ENCODE measurements at places on chromosomes 12 and 14.

GRCh38 chr14:22656945-22657731 is 13.0 kb upstream of the OR6J1 start:
- no peak for DNase-seq

DNA sequence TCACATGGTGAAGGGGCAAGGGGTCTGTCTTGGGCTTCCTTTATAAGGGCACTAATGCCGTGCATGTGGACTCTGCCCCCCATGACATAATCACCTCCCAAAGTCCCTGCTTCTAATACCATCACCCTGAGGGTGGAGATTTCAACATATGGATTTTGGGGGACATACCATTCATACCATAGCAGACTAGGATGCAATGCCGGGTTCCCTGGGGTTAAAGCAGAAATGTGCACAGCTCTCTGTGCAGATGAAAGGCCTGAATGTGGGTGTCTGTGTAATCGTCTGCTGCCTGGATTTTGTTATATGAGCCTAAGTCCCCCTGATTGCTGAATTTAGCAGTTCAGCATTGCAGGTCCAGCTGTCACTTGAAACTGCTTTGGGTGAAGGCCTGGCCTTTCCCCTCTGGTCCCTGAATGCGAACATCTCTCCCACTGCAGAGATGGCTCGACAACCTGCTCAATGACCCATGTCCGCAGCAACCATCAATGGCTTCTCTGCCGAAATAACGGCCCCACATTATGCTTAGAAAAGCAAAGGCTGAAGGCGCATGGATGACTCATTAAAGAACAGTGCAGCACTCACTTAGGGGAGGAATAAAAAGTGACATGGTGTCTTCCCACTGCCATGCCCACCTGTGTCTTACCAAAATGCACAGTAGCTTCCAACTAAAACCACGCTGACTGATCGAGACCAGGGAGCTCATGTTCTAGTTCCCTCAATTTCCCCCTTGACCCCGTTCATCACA is 286.3 kb downstream of the DPF3 start:
- no peak for DNase-seq

GRCh38 chr12:58361056-58361455 is 419.7 kb downstream of the ATP23 start:
- DNase-seq, result no peak

- DNase-seq, result no peak
Observed at GRCh38 chr14:85482552-85482951, 47.4 kb upstream of the FLRT2 start.

GRCh38 chr14:77003960-77004710 is 24.4 kb downstream of the IRF2BPL start:
- DNase-seq, result no peak

DNA sequence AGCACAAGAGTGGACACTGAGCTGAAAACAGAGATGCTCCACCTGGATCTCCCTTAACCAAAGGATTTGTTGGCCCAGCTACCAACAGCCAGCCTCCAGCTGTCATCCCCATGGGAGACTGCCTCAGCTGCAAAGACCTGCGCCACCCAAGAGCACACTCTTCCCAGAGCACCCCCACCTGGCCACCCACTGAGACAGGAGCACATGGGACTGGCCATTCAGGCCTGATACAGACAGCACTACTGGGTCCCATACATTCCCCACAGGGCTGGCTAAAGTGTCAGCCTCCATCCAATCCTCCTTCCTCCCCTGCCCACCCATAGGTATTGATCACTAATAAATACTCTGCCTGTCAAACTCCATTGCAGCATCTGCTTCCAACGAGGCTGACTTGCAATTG is 241.5 kb downstream of the BCL11B start:
- DNase-seq, result no peak

GRCh38 chr14:99475179-99475578 is 5.5 kb downstream of the SETD3 start:
- no peak for DNase-seq

DNA sequence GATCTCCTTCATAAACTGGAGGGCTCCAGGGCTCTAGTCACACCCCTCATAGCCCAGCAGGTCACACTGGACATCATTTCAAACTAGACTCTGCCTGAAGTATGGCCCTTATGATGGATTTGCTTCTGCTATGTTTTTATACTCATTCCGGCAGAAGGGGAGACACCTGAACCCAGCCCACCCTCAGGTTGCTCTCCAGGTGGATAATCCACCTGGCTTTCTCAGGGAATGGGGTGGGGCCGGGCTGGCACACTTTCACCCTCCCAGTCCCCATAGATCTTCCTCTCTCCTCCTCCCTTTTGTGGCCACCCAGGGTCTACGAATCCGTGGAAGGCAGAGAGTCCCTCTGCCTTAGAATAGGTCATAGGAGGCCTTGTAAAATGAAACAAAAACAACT is 9.8 kb upstream of the KRT73 start:
- DNase-seq, result no peak

DNA sequence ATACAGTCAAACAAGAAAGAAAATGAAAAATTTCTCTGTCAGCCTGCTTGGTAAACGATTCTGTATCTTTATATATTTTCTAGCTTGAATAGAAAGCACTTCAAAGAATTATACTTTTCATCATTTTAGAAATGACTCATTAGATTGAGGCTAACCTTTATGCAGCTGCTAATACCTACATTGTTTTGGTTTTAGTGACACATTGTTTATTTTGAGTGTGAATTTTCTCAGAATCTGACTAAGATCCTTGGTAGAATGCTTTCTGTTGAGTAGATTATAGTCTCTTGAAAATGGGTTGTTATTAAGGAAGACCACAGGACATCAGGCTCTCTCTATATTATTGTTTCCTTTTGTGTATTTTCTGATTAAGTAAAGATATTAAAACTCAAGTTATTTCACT is at the start of gene PMCH:
PMCH (minus strand) TSS at position 45 of the 400 bp plus-strand sequence. CDS start 63 bp downstream, outside the sequence.
- DNase-seq, result no peak

DNA sequence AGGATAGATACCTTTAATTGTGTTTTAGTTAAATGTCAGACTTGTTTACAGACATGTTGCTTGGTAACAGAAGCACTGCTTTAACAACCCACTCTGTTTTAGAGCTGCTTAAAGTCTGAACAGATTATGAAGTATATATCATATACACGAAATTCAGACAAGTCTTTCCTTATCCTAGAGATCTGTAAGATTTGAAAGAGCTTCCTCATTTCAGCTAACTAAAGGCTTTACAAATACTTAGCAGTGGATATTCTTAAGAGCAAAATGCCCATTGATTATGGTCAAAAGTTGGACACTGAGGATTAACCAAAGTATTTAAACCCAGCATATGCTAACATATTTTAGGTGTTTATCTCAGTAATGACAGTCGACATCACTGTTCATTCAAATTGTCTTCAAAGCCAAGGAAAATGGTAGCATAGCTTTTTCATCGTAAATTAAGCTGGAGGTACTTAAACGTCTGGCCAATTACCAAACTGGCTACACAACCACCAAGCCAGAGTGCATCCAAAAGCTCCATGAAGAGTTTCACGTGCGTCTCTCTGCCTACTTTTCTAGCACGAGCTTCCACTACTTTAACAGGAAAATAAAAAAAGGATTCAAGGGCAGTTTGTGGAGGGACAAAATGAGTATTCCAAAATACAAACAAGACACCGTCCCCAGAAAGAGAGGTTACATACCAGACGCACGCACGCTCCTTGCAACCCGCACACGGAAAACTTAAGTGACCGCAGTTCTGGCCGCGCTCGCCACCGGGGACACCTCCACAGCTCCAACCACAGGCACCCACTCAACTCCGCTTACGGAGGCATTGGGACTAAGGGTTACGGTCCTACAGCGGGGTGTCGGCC is 565 bp downstream of the CEP83 start:
- DNase-seq, result peak; percentile 28

DNA sequence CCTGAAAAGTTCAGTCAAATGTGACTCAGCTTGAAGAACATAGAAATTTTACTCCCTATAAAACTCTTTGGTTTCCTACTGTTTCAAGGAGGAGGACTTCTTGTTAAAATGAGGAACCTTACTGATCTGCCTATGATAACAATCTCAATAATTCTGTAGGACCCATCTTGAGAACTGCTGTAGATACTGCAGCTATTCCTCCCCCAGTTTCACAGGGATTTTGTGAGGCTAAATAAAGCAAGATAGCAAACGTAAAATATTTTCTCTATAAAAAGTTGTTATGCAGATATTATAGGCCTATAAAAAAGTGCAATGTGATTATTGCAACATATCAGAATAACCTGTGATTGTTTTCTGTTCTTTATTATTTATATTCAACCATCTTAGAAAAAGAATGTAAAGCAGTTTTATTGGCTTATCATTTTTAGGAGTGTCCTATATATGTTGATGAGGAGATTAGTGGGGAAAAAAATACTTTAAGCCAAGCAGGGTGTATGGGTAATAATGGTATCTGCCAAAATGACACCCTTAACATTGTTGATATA is 12.1 kb downstream of the CLEC14A start:
- no peak for DNase-seq

DNA sequence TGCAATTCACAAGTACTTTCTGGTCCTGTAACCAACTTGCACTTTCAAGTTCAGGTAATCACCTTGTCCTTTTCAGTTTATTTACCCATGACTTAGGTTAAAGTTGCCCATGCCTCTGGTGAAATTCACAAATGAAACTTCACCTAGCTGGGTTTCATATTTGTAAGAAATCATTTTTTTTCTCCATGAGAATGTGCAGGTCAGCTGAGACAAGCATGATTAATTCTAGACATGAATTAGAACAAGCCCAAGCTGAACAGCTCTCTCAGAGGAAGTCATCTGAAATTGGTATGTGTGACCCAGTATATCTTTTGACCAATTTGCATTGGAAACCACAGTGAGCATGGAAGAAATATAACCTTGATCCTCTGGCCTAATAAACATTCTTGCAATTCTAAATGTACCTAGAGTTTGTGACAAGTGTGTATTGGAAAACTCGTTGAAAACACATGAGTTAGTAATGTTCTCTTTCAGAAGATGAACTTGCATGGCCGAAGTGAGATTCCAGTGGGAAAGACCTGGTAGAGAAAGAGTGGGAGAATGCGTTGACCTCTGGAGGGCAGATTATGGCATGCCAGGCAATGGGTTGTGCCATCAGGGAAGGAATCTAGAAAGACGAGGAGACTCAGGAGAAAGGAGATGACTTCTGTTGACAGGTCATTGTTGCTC is 486.5 kb downstream of the ZFP36L1 start:
- DNase-seq, result no peak

GRCh38 chr12:113453330-113453729 is 18.3 kb downstream of the LHX5 start:
- DNase-seq, result no peak

- DNase-seq, result no peak
Observed at GRCh38 chr12:123233505-123234308, 471 bp downstream of the MTRFR start.

GRCh38 chr14:63051301-63051700 is 6.0 kb upstream of the KCNH5 start:
- no peak for DNase-seq

DNA sequence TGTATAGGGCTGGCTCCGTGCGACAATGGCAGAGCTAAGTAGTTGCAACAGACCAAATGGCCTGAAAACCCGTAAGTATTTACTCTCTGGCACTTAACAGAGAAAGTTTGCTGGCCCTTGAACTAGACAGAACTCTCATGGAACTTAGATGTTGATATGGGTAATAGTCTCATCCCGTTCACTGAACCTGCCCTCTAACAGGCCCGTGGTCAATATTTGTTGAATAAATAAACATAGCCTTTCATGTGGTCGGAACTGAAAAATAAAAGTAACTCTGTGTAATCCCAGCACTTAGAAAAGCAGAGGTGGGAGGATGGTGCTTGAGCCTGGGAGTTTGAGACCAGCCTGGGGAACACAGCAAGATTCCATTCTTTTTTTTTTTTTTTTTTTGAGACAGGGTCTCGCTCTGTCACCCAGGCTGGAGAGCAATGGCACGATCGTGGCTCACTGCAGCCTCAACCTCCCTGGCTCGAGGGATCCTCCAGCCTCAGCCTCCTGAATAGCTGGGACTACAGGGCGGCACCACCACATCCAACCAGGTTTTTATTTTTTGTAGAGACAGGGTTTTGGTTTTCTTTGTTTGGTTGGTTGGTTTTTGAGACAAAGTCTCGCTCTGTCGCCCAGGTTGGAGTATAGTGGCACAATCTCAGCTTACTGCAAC is 29.7 kb downstream of the KDM2B start:
- DNase-seq, result no peak

GRCh38 chr12:52496590-52497071 is 3.6 kb upstream of the KRT6A start:
- DNase-seq, result no peak

GRCh38 chr14:82694820-82695219 is 1161.2 kb upstream of the SEL1L start:
- DNase-seq, result no peak

GRCh38 chr12:4648104-4648500 is 749 bp downstream of the AKAP3 start:
- no peak for DNase-seq

GRCh38 chr14:58944343-58944967 is 244.0 kb upstream of the DAAM1 start:
- DNase-seq, result peak; percentile 87

GRCh38 chr12:22821985-22822384 is 197.0 kb downstream of the ETNK1 start:
- no peak for DNase-seq

- DNase-seq, result no peak
Observed at GRCh38 chr12:106305376-106305775, 2.8 kb downstream of the TCP11L2 start.

DNA sequence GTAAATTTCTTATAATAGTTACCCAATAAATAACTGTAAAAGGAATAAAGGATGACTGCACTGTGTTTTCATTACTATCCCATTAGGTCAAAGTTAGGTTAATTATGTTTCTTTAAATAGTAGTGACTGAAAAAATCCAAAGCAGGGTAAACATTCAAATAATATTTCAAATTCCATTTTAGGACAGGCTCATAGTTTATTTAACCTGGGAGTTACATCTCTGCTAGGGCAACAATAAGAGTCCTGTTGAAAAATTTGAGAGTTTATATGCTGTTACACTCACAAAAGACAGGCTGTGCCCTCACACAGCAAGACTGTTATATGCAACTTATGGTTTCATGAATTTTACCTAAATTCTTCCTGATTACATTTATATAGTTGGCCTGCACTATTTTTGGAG is 8.0 kb downstream of the ERP27 start:
- DNase-seq, result no peak

GRCh38 chr12:48037267-48037915 is 33.1 kb upstream of the COL2A1 start:
- DNase-seq, result no peak

Measured in NCI-H748 treated with DMSO at 0.1 percent for 48 hours (cell line).